Activated T-helper 2 cell treated with anti-CD3 and anti-CD28 coated beads, Interferon-gamma antibody, Interleukin-2, Interleukin-4, amounts not matched to agents 10 μg/mL and 5 μg/mL and 100 μg/mL, durations not matched to agents 14 hours and 24 hours and 36 hours (primary cell): ENCODE measurements at places on chromosomes 2 and 18.
A peak's percentile ranks its signal among the peaks of the same experiment; 100 is the strongest.

DNA sequence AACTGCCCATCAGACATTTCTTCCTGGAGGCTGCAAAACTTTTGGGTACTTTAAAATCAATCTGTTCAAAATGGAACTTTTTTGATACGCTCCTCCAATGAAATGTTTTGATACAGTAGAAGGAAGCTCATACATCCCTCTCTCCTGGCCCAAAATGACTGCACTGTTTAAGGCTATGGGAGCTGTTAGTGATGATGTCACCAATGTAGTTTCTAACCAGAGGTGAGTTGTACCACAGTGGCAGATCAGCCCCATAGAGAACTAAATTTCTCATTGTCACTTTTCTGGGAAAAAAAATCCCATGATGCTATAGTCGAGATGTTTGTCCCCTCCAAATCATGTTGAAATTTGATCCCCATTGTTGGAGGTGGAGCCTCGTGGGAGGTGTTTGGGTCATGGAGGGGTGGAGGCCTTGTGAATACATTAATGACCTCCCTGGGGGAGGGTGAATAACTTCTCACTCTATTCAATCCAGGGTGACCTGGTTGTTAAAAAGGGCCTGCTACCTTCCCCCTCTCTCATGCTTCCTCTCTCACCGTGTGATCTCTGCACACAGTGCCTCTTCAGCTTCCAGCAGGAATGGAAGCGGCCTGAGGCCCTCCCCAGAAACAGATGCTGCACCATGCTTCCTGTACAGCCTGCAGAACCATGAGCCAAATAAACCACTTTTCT, 117.4 kb upstream of the NPAS2 start:
- DNase-seq, result no peak

DNA sequence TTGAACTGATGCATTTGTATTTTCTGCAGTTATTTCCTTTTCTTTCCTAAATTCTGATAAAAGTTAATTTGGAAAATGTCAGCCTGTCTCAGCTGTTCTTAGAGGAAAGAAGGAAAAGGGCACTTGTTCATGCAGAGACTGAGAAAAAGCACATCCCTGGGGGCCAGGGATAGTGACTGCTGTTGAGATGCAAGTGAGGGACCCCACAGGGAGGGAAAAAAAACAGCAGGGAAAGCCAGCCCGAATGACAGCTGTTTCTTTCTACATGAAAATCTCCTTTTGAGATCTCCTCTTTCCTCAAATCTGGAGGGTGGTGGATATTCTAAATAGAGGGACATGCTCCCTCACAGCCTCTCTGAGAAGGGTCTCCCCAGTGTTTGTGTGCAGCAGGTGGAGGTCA, 14.0 kb upstream of the MTA3 start:
- DNase-seq, result no peak

- DNase-seq, result no peak
These were observed 206.2 kb downstream of the VAPA start for GRCh38 chr18:10119991-10120390.

DNA sequence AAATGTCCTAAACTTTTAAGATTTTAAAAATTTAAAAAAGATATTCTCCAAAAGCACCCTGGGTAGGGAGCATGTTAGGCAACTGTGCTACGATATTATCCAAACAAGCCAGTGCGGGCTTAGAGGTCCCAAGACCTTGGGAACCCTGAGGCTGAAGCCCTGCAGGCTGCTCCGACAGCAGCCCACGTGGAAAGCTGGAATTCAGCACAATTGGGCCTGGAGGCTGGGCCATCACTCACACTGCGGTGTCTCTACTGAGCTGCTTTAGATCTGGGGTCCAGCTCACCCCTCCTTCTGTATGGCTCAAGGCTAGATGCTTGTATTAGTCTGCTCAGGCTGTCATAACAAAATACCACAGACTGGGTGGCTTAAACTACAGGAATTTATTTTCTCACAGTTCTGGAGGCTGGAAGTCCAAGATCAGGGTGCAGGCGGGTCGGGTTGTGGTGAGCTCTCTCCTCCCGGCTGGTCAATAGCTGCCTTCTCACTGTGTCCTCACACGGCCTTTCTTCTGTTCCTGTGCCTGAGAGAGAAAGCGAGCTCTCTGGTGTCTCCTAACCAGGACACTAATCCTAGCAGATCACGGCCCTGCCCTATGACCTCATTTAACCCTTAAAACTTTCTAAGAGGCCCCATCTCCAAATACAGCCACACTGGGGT, 42.5 kb downstream of the DPYSL5 start:
- DNase-seq, result no peak

DNA sequence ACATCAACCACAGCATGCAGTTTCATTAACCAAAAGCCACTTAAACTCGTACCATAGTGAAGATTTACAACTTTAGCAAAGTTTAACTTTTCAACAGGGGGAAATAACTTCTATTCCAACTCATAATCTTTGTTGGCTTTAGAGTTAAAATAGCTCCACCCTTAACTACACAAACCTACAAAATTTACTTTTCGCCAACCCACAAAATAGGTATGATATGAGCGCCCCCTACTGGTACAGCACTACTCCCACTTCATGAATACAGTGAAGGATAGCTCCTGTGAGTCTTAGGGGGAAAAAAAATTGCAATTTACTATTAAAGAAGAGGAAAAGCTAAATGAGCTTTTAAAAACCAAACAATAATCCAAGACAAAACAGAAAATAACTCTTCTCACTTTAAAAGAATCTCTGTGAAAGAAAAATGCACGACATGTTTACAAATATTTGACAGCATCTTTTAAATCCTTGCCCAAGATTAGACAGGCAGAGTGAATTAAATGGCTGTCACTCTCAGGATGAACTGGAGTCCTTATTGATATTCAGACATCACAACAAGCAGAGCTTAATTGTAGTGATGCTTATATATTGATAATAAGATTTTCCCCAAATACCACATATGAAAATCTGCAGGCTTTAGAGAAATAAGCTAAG, 32.2 kb downstream of the TMEFF2 start:
- DNase-seq, result peak; percentile 20
